ENCODE measurements at places on chromosomes 7 and 10. TPM values are rescaled to one million over a fixed set of nuclear protein-coding genes. Genes with fewer than 3 reads are reported as not detected.

- no peak overlapping the region for H3K27ac ChIP-seq
- no peaks in the 10 kb centered on the region for H3K27me3 ChIP-seq
- H3K36me3 ChIP-seq: no peaks in the 10 kb centered on the region
- H3K4me1 ChIP-seq: no peaks in the 10 kb centered on the region
Observed at GRCh38 chr10:101772895-101773761, 2.8 kb downstream of the FGF8 start.

GRCh38 chr7:102841290-102841689 lies 71.5 kb upstream of the LRRC17 start:
- no peaks in the 10 kb centered on the region for H3K27me3 ChIP-seq
- no peak for DNase-seq
- no peaks in the 10 kb centered on the region for H3K4me1 ChIP-seq
- H3K27ac ChIP-seq: no peak overlapping the region

GRCh38 chr7:32221736-32222135 lies 151.5 kb upstream of the PDE1C start:
- H3K4me1 ChIP-seq: no peaks in the 10 kb centered on the region
- DNase-seq: no peak
- no peak overlapping the region for H3K27ac ChIP-seq

- H3K27me3 ChIP-seq: no peaks in the 10 kb centered on the region
- DNase-seq: peak; percentile 45
- no peak overlapping the region for H3K27ac ChIP-seq
- no peaks in the 10 kb centered on the region for H3K36me3 ChIP-seq
Observed at GRCh38 chr7:144474800-144475615, 71.5 kb upstream of the NOBOX start.

- no peak overlapping the region for H3K27ac ChIP-seq
- DNase-seq: no peak
- H3K4me1 ChIP-seq: no peaks in the 10 kb centered on the region
- H3K36me3 ChIP-seq: no peaks in the 10 kb centered on the region
Observed at GRCh38 chr10:103854686-103855391, 537 bp downstream of the SH3PXD2A start.

GRCh38 chr7:41199136-41199535 lies 503.8 kb downstream of the INHBA start:
- no peak for DNase-seq
- H3K4me3 ChIP-seq: no peak overlapping the region
- H3K27me3 ChIP-seq: no peaks in the 10 kb centered on the region
- H3K36me3 ChIP-seq: no peaks in the 10 kb centered on the region
- H3K4me1 ChIP-seq: no peaks in the 10 kb centered on the region
- no peak overlapping the region for H3K27ac ChIP-seq

- H3K4me1 ChIP-seq: no peaks in the 10 kb centered on the region
- H3K27me3 ChIP-seq: no peaks in the 10 kb centered on the region
- H3K4me3 ChIP-seq: no peak overlapping the region
- DNase-seq: no peak
- no peak overlapping the region for H3K27ac ChIP-seq
Observed at GRCh38 chr7:54615-55014, 137.8 kb upstream of the FAM20C start.

- H3K4me1 ChIP-seq: peaks cover 33% of the 10 kb centered on the region
- H3K27ac ChIP-seq: no peak overlapping the region
- DNase-seq: no peak
- H3K36me3 ChIP-seq: no peaks in the 10 kb centered on the region
Observed at GRCh38 chr7:5598261-5598761, 174.7 kb upstream of the TNRC18 start.

GRCh38 chr7:30329716-30330115 lies 45.3 kb downstream of the ZNRF2 start:
- no peaks in the 10 kb centered on the region for H3K27me3 ChIP-seq
- H3K4me3 ChIP-seq: peak overlapping the region; percentile 60
- H3K27ac ChIP-seq: peak overlapping the region; percentile 96
- DNase-seq: no peak

DNA sequence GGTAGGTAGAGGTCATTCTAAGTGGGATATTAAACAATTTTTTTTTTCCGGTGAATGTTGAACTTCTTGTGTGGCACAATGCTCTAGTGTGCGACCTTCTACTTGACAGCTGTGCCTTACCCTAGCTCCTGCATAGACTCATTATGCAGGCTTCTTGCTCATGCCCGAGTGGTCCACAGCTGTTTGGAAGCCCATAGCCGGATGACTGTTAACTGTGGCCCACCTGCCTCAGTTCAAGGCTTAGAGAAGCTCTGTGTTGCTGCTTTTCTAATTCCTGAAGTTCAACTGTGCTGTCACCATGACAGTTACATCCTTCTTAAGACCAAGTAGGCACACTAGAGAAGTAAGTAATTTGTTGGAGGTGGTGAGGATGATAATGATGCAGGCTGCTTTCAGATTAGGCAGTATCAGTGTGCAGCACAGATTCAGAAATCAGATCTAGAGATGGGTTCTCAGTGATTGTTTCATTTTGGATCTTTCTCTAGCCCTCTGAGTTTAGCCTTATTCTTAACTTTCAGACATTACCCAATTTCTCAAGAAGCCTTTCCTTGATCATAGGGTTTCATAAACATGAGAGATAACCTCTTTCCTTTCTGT lies 278.4 kb downstream of the PHF14 start:
- no peaks in the 10 kb centered on the region for H3K27me3 ChIP-seq
- peaks cover 56% of the 10 kb centered on the region for H3K4me1 ChIP-seq
- H3K27ac ChIP-seq: peak overlapping the region; percentile 87
- no peaks in the 10 kb centered on the region for H3K36me3 ChIP-seq
- peak overlapping the region; percentile 36 for H3K4me3 ChIP-seq
- peak; percentile 72 for DNase-seq

- H3K27me3 ChIP-seq: no peaks in the 10 kb centered on the region
- H3K27ac ChIP-seq: peak overlapping the region; percentile 59
Observed at GRCh38 chr7:7639847-7640220, 718 bp upstream of the UMAD1 start.

GRCh38 chr10:23974746-23975272 lies 234.1 kb upstream of the KIAA1217 start:
- H3K36me3 ChIP-seq: no peaks in the 10 kb centered on the region
- H3K27ac ChIP-seq: no peak overlapping the region
- no peak for DNase-seq
- H3K27me3 ChIP-seq: no peaks in the 10 kb centered on the region
- H3K4me1 ChIP-seq: no peaks in the 10 kb centered on the region

GRCh38 chr10:98323221-98324164 lies 55.5 kb upstream of the LOXL4 start:
- no peaks in the 10 kb centered on the region for H3K36me3 ChIP-seq
- DNase-seq: no peak
- no peak overlapping the region for H3K4me3 ChIP-seq
- H3K4me1 ChIP-seq: no peaks in the 10 kb centered on the region

- H3K27ac ChIP-seq: no peak overlapping the region
- H3K4me1 ChIP-seq: peaks cover 20% of the 10 kb centered on the region
- peaks cover 9% of the 10 kb centered on the region for H3K36me3 ChIP-seq
- no peaks in the 10 kb centered on the region for H3K27me3 ChIP-seq
Observed at GRCh38 chr7:66920256-66920655, 769 bp upstream of the TMEM248 start.

GRCh38 chr7:167090-167855 lies 25.1 kb upstream of the FAM20C start:
- H3K27me3 ChIP-seq: no peaks in the 10 kb centered on the region
- H3K4me3 ChIP-seq: no peak overlapping the region
- H3K4me1 ChIP-seq: no peaks in the 10 kb centered on the region
- H3K36me3 ChIP-seq: no peaks in the 10 kb centered on the region

The ASB15 gene
- total RNA-seq: not detected

The AKR1B15 gene
- not detected for total RNA-seq

The DYDC2 gene
- not detected for total RNA-seq

The TRIM50 gene
- not detected for total RNA-seq

The RELN gene
- total RNA-seq: not detected

The SRGN gene
- total RNA-seq: 56.4 TPM

The ANKRD7 gene
- 1.7 TPM for total RNA-seq

The CCDC172 gene
- total RNA-seq: not detected

Measured in Karpas-422 (cell line).